Muscle of leg (tissue), 16 donors: ENCODE measurements at places on chromosomes 1 and 21. TPM values are rescaled to one million over a fixed set of nuclear protein-coding genes. Genes with fewer than 3 reads are reported as not detected.

The KLHDC9 gene
- 1.0 TPM for total RNA-seq

The IQGAP3 gene
- 5.3 TPM for total RNA-seq

The HOOK1 gene
- 1.9 TPM for total RNA-seq

The VANGL2 gene
- total RNA-seq = 2.3 TPM

The SPATA21 gene
- total RNA-seq = 0.04 TPM

GRCh38 chr1:227896710-227897655 is 50.7 kb downstream of the WNT9A start:
- DNase-seq = no peak

GRCh38 chr1:88780485-88780884 is 96.4 kb downstream of the PKN2 start:
- no peak for DNase-seq

DNA sequence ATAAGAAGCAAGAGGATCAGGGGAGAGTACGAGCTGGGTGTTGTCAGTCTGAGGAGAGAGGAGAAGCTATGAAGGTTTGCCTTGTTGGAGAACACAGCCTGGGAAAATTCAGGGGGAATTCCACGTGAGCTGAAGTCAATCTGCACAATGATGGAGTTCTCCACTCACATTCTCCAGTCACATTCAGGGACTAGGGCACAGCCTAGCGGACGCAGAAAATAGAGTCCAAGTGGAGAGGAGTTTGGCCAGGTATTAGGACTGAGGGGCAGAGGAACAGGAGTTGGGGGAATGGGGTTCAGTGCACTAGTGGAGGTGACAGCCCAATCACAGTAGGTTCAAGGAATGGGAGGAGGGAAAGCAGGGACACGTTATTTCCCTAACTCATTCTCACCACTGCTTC is 124.0 kb downstream of the KCNH1 start:
- no peak for DNase-seq

- DNase-seq = no peak
Observed at GRCh38 chr21:41763398-41763931, 3.4 kb downstream of the RIPK4 start.

DNA sequence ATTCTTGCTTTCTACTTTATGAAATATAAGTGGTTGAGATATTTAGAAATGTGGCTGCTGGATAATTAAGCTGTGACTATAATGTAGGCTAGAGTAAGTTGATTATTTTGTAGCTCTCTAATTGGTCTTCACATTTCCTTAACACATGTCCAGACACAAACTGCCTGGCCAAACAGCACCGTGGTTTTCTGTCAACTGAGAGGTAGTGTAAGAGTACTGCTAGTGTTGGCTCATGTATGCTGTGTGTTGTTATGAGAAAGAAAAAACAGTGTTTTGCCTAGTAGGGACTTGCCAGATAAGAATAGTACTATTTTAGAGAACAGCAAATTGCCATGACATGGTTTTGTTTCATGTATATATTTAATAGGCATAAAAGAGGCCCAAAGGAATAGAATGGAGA is 37.1 kb downstream of the TMED5 start:
- no peak for DNase-seq

DNA sequence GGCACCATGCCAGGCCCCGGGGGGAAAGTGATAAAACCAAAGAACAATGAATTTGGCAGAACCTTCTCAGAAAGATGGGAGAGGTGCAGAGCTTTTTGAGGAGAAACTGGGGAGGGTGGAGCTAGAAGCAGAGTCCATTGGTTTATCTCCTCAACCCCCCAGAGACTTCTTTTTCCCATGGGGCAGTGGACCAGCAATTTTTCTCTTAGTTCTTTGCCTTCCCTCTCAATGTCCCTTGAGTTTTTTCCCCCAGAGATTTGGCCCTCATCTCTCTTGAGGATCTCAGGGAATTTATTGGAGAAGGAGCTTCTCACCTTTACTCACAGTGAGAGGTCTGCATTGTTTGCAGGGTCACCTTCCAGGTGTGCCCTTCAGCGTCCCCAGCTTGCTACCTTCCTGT is 5.3 kb upstream of the ARHGEF11 start:
- no peak for DNase-seq

DNA sequence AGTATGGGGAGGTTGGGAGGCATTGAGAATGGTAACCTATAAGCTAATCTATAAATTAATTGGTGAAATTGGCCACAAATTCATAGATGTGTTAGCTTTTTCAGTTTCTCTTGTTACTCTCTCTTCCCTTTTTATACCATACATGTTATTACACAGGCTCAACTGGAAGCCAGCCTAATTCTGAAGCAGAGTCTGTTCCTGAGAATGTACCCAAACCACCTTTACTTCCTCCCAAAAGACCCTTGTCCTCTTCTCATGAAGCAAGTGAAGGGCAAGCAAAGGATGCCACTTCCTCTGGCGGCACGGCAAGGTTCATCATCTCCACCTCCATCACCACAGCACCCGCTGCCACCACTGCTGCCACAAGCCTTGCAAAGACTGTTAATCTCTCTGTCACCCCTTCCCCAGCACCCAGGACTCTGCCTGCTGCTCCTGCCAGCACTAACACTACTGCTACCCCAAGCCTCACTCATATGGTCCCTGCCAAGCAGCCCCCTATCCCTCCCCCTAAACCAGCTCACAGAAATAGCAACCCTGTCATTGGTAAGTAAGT is 39.5 kb upstream of the RCC1 start:
- DNase-seq = no peak

GRCh38 chr1:43319766-43320165 is 17.9 kb upstream of the MPL start:
- DNase-seq = no peak

DNA sequence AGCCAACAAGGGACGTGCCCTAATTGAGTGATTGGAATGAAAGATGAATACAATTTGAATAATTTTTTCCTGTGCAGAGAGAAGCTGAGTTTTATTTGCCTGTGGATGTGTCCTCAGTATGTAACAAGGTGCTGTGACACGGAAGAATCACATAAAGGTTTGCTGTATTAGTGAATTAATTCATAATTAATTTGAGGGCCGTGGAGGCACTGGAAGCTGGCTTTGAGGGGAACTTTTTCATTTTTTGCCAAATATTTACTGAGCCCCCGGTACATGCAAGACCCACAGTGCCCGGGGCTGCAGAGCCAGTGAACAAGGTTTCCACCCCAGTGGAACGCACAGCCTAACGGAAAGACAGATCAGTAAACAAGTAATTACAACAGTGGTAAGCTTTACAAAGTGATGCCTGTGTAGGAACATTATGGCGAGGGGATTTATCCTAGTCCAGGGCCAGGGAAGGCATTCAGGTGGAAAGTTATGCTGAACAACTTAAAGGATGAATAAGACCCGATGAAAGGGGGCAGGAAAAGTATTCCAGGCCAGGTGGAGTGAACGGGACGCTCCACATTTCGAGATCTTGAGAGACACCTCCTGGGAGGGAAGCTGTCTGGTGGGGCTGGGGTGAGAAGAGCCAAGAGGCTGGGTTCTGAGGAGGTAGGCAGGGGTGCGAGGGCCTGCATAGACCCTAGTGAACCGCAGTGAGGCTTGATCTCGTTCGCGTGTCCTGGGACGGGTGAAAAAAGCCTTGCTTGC is 773 bp upstream of the RCC2 start:
- peak; percentile 13 for DNase-seq

GRCh38 chr1:178538192-178538916 is 25.4 kb downstream of the TEX35 start:
- DNase-seq = peak; percentile 43

- no peak for DNase-seq
Observed at GRCh38 chr1:183517401-183517800, 45.1 kb downstream of the SMG7 start.
